ENCODE measurements at places on chromosomes 12 and 14.

GRCh38 chr14:85336817-85337216, 193.1 kb upstream of the FLRT2 start:
- no peak for DNase-seq

DNA sequence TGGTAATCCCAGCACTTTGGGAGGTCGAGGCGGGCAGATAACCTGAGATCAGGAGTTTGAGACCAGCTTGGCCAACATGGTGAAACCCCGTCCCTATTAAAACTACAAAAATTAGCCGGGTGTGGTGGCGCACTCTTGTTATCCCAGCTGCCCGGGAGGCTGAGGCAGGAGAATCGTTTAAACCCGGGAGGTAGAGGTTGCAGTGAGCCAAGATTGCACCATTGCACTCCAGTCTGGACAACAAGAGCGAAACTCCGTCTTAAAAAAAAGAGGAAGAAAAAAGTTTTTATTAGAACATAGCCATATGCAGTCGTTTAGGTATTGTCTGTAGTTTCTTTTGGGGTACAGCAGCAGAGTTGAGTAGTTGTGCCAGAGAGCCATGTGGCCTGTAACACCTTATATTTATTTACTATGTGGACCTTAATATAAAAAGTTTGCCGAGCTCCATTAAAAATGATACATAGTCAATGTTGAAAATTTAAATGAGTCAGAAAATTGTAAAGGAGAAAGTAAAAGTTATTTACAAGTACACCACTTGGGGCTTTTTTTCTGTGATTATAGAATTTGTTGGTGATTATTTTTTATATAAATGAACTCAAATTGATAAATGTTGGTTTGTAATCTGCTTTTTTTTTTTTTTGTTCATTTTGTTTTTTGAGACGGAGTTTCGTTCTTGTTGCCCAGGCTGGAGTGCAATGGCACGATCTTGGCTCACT, 2.2 kb downstream of the ADIPOR2 start:
- no peak for DNase-seq

GRCh38 chr14:78254911-78255461, 84.8 kb downstream of the NRXN3 start:
- DNase-seq, result no peak

DNA sequence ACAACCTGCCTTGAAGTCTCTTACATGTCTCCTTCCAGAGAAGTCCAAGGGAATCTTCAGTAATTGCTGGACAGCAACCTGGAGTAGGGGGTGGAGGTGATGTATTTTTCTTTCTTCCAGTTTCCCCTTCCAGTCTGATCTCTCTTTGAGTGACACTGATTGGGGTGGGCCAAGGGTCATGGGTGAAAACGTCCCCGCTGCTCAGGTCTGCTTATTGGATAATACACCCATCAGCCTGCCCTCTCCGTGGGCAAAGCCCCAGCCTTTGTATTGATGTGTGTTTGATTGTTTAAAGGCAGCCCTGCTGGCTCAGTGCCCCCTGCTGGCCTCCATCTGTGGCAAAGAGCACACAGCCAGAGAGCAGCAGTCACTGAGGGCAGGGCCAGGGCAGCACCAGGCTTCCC, 35.7 kb upstream of the ATP2A2 start:
- DNase-seq, result peak; percentile 23

DNA sequence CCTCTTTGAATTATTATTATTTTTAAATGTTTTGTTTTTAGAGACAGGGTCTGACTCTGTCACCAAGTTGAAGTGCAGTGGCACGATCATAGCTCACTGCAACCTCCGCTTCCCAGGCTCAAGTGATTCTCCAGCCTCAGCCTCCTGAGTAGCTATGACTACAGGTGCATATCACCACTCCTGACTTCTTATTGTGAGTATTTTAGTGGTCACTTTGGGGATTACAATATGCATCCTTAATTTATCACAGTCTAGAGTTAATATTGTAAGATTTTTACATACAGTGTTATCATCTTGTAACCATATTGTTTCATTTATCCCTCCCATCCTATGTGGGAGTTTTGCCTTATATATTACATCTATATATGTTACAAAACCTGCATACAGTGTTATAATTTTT, 13.4 kb downstream of the FGF23 start:
- DNase-seq, result no peak

DNA sequence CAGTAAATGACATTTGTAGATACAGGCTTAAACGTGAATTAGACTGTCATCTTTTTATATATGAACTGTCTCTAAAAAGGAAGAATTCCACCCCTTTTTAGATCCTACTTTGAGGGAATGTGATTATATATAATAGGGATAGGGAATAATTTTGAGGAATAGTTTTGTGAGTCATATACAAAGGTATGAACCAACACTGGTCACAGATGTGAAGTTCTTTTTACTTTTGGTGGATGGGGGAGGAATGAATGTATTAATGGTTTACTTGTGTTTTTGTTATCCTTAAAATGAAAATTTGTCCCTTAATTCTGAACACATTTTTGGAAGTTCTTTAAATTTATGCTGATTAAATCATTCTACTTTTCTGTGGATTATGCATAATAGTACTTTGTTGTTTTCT, 30.4 kb downstream of the FRS2 start:
- no peak for DNase-seq

DNA sequence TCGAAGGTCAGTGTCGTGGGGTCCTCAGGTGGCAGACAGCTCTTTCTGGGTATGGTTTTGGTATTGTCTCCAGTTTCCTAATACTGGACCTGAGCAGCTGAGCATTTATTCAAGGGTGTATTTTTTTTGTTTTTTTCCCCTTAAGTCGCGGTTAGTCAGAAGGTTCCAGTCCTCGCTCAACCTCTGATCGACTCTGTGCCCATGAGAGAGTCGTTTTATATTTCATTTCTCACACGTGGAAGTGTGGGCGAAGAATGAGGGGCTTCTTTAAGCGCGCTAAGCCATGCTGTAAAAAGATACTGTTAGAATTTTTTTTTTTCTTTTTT, 499 bp downstream of the MIPOL1 start:
- no peak for DNase-seq

GRCh38 chr12:25497021-25497420, 56.1 kb downstream of the LMNTD1 start:
- no peak for DNase-seq
